T-helper 9 cell (primary cell): ENCODE measurements at places on chromosomes 4 and X.

DNA sequence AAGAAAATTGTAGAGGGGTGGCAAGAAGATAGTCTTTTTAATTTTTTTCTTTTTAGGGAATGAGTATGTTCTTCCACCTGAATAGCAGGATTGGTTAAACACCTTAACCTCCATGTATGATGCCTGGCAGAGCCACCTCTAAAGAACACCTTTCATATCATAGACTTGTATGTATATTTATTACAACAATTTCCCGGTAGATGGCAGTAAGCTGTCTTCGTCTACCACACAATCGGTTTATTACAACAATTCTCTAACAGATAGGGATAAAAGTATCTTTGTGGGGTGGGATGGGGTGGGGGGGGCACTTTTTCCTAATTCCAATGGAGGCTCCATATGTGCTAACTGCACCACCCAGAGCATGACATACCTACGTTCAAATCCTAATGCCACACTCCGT, 255.5 kb downstream of the LDB2 start:
- no peak for DNase-seq

DNA sequence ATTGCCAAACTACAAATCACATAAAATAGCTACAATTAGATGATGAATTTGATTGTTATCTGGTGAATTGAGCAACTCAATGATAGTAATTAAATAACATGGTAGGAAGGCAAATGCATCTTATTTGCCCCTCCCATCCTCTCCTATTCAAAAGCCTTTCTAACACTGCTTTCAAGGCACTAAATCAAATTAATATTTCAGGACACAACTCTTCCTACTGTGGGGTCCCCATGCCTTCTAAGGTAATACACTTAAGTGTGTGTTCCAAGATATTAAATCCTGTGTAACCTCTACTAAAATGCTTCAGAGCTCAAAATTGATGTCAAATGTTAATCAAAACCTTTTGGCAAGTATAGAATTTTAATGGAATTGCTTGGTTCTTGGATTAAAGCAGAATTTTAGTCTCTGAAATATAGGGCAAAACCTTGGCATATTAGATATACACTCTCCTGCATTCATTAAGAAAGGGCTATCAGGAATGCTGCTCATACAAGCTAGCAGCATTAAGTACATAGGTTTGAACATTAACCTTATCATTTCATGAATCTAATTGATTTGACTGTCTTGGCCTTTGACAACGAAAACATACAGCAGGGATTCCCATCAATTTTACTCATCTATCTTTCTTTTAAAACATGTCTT, 371.8 kb upstream of the GALNTL6 start:
- no peak for DNase-seq

- DNase-seq: no peak
These were observed 14.7 kb upstream of the PDE6B start for GRCh38 chr4:610411-611261.

- DNase-seq: no peak
These were observed 78.8 kb upstream of the PRPS1 start for GRCh38 chrX:107549504-107549903.

DNA sequence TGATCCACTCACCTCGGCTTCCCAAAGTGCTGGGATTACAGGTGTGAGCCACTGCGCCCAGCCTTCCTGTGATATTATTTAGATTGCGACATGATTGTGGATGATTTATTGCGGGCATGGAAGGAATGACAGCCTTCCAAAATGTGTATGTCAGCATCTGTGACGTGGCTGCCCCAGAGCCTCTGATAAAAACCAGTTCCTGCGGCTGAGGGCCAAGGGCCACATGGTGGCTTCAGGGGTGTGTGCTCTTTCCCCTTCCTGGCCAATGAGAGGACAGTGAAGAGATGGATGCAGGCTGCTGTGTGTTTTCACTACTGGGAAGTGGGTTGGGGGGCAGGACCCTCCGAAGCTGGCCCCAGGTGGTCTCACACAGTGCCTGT, 57.4 kb upstream of the HGFAC start:
- DNase-seq: no peak

DNA sequence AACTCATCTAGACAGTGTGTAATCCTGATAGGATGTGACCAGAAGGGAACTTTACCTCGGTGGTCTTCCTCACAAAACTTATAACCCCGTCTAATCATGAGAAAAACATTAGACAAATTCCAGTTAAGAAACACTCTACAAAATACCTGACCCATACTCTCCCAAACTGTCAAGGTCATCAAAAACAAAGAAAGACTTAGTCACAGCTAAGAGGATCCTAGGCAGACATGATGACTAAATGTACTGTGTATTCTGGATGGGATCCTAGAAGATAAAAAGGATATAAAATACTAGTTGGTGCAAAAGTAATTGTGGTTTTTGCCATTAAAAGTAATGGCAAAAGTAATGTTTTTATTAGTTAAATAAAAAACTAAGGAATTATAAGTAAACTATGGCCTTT, 81.6 kb downstream of the DTHD1 start:
- no peak for DNase-seq

DNA sequence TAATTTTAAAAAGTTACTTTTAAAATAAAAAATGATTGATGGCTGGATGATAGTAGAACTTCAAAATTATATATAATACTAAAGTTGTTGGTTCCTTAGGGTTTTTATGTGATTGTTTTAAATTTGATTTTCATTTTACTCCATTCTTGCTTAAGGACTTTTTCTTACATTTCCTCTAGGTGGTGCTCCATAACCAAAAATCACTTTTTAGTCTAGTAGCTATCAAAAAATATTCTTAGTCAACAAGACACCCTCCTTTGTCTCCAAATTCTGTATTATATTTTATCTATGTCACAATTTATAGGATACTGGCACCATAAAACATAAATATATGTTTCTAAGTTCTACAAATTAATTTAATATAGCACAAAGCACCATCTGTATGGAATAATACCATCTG, 67.2 kb upstream of the BRWD3 start:
- DNase-seq: no peak

DNA sequence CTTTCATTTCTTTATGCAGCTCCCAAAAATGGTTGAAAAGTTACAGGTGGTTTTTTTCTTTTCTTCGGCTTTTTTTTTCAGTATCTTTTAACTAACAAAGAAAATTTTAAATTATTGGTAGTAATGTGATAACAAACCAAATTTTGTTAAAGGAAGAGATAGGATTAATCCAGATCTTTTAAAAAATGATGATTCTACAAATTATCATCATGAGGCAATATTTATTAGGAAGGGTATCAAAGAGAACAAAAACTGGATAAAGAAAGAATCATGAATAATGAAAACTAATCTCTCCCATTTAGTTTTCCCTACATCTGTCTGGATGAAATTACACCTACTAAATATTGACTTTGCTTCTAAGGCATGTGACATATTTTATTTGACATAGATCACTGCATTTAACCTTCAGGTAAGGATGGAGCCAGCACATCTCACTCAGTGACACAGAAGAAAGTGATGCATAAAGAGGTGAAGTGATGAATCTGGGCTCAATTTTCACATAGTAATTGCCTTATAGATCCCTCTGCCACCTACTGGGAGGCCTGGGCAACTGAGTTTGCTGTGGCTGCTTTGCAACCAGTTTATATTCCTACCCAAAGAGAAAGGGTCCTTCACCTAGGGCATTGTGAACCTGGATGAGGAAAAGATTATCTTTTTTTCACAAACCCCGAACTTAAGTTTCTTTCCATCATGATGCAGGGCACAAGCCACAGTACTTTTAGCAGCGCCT, 155.6 kb downstream of the HNRNPD start:
- no peak for DNase-seq

DNA sequence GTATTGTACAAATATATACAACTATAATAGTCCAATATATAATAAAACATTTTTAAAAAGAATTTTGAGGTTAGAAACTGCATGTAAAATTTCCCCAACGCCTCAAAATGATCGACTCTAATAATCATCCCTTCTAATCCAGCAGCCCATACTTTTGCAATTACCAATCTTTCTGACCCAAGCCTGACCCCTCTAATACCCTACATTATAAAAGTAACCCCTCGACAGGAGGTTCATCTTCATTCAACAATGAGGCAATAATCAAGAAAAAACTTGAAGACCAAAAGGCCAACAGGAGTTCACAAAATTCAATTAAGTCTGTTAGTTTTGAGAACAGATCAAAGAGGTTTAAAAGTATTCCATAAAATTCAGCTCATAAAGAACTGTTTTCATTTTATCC, 393.5 kb downstream of the GPM6A start:
- DNase-seq: no peak

DNA sequence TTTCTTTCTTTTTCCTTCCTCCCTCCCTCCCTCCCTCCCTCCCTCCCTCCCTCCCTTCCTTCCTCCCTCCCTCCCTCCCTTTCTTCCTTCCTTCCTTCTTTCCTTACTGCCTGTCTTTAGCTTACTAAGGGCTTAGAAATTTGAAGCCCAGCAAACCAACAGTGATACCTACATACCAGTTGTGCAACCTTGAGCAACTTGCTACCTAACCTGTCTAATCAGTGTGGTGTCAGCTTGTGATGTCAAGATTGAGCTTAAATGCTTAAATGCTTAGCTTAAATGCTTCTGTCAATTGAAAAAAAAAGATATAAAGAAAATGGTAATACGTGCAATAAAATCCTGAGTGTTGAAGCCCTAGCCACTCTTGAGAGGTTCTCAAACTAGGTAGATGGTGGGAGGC, 728.6 kb downstream of the TRIML1 start:
- DNase-seq: no peak

GRCh38 chr4:88189881-88190585, 31.6 kb upstream of the ABCG2 start:
- DNase-seq: no peak

GRCh38 chr4:124530464-124531077, 182.0 kb downstream of the ANKRD50 start:
- DNase-seq: no peak

GRCh38 chr4:145709843-145710242, 29.9 kb downstream of the C4orf51 start:
- no peak for DNase-seq

DNA sequence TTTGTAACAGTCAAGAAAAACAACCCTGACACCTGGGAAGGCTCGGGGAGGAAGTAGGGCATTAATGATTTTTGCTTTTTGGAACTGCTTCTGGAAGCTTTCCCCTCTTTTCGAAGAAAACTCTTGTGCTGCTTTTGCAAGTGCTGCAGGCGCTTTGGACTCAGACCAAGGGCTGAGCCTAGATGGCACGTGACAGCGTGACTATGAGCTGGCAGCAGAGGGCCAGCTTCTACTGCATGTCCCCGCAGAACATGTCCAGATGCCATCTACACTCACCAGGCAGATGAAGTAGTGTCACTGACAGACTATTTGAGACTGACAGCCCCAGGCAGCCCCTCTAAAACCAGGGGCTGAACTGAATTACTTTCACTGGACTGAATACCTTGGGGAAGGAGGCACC, 6.2 kb downstream of the NR0B1 start:
- DNase-seq: no peak

DNA sequence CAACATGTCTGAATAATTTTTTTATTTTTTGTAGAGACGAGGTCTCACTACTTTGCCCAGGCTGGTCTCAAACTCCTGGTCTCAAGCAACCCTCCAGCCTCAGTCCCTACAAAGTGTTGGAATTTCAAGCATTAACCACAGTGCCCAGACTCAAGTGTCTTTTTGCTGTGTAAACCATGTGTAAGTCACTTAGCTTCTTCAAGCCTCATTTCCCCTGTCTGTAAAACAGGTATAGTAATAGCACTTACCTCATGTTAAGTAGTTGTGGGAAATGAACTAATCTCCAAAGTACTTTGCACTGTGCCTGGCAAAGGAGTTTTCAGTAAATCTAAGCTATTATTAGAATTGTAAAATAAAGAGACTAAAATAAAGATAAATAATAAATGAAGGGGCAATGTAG, 35.7 kb downstream of the STBD1 start:
- DNase-seq: no peak
